ENCODE measurements at places on chromosomes 13 and 19.
A peak's percentile ranks its signal among the peaks of the same experiment; 100 is the strongest.

DNA sequence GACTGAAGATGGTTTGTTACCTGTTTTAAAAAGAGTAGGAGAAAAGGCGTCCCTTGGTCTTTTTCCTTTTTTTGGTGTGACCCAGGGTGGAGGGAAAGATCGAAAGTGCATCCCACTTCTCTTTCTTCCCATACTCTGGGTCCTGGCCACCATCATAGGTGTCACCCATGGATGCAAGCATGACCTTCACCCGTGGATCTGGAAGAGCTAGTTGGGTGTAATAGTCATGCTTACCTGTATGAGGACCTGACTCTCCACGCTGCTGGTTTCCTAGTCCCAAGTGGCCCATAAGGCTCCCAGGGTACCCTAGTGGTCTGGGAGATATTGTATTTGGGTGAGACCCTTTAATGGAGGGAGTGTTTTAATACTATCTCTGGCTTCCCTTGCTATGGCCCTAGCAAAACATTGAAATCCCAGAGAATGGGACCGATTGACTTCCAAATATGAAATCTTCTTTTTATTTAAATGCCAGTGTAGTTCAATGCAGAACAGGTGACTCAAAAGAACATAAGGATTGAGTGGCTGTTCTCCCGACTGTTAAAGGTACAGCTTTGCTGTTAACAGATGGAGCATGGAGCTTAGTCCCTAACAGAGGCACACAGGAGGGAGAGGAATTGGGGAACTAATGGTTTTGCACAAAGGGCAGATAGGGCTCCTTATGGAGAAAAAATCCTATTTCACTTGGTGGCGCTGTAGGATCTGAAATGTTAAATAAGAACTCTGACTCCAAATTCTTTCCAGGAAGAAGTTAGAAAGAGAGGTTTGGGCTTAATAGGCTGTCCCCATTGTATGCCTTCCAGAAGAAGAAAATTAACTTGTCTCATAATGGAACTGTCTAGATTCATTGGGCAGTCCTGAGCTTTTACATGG, 7.0 kb upstream of the ZNF550 start:
- peak; percentile 57 for DNase-seq

DNA sequence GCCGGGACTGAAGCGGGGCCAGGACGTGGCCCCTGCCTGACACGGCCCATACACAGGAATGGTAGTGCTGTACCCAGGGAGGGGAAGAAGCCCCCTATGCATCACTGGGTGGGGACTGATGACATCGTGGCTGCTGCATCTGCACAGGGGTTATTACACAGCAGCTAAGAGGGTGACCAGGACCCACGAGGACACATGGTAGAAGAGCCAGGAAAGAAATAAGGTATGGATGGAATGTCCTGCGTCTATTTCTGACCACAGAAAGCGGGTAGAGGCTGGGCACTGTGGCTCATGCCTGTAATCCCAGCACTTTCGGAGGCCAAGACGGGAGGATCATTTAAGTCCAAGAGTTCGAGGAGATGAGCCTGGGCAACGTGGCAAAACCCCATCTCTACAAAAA, 24.1 kb downstream of the DCAF15 start:
- no peak for DNase-seq

- no peak for DNase-seq
Measured at GRCh38 chr13:20801707-20802106, 27.9 kb upstream of the EEF1AKMT1 start.

DNA sequence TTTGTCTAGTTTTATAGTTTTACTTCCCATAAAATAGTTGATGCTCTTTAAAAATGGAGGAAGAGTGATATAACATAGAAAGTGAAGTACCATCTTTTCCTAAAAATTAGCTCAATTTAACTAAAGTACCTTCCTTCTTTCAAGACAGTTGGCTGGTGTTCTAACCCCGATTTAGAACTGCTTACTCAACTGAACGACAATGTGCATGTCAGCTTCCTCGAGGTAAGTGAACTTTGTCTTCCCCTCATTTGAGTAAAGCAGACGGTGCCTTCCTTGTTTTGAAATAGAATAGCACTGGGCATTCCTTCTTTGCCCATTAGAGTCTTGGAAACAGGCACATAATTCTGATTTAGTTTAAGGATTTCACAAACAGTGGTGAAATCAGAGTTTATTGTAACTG, 1519.2 kb downstream of the EFNB2 start:
- DNase-seq = no peak

DNA sequence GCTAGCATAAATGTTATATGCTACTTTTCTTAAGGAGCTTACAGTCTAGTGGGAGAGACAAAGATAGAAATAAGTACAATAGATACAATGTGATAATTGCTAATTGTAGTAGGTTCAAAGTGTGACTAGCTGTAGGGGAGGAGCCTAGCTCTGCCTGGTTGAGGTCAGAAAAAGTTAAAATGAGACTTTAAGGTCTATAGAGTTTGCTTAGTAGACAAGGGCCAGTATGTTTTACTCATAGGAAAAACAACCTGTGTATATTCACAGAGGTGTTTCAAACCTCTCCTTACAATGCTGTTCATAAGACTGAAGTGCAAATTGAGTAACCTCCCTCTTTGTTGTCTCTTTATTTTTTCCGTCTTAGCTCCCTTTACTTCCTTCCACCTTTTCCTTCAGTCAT, 56.1 kb downstream of the PDS5B start:
- no peak for DNase-seq

GRCh38 chr19:49809160-49809940, 3.7 kb downstream of the FUZ start:
- DNase-seq = no peak

DNA sequence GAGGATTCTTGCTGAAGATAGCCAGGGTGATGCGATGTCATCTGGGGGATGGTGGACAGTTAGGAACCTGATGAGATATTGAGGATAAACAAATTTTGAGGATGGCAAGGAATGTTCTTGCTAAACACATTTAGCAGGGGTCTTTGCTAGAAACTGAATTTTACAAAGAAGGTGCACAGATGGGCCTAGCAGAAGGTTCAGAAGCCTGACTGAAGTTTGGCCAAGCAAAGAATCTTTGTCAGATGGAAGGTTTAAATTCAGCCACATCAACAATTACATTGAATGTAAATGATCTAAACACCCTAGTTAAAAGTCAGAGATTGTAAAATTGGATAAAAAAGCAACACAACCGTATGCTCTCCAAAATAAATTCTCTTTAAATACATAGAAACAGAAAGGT, 68.8 kb downstream of the WASF3 start:
- DNase-seq = no peak

GRCh38 chr13:104944176-104944575, 1591.3 kb downstream of the EFNB2 start:
- no peak for DNase-seq

GRCh38 chr13:36006894-36007675, 124.1 kb downstream of the DCLK1 start:
- DNase-seq = no peak

GRCh38 chr13:37995092-37995491, 125.5 kb upstream of the TRPC4 start:
- DNase-seq = no peak

- no peak for DNase-seq
Measured at GRCh38 chr13:75850916-75851315, 214.8 kb downstream of the LMO7 start.

- no peak for DNase-seq
Measured at GRCh38 chr19:1882786-1883692, 2.3 kb downstream of the ABHD17A start.

DNA sequence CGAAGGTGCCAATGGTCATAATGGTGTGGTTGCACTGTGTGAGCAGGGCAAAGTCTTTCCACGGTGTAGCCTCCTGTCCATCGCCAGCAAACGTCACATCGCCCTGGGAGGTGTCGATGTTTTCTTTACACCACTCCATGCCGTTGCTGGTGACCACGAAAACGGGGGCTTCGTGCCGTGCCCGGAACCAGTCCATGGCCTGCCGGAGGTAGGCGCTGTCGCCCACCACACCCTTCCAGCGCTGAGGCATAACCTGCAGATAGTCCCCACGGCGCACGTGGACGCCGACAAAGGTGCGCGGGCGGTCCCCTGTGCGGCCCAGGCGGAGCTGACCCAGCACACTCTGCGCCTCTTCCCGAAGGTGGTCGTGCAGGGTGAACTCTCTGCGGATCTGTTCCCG, 2.1 kb downstream of the FUT1 start:
- no peak for DNase-seq
